ENCODE measurements at places on chromosomes 2 and 18.
A peak's percentile ranks its signal among the peaks of the same experiment; 100 is the strongest.

DNA sequence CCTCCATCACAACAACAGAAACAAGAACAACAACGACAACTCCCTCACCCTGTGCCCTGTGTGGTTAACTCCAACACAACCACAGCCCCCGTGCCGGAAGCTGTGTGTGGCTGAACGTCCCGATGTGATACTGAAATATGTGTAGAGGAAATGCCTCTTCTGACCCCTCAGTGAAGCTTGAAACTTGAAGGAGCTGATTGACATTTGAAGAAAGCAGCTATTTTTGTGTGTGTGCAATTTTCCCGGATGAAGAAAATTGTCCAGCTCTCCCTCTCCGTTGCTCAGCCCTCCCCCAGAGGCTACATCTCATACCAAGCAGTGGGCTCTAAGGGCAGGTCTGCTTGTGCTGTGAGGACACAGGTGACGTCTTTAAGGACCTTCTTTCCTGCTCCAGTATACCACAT, 173.8 kb downstream of the ICOS start:
- peak; percentile 5 for DNase-seq

DNA sequence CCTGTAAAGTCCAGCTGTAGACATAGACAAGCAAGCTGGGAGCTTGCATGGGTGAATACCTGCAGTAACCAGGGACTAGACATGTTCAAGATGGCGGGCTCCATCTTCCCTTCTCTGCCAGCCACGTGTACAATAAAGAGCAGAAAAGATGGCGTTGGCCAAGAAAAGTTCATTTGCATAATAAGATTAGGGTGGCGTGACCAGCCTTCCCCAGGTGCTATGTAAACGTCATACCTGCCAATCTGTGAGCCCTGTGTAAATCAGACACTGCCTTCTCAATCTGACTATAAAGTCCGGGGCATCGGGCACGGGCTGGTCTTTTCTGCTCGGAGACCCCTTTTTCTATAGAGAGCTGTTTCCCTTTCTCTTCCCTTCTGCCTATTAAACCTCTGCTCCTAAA, 101.6 kb upstream of the XPO1 start:
- DNase-seq, result no peak

GRCh38 chr2:20747317-20747716, 75.6 kb downstream of the LDAH start:
- no peak for DNase-seq

GRCh38 chr2:203685081-203685621, 21.3 kb upstream of the CD28 start:
- no peak for DNase-seq

DNA sequence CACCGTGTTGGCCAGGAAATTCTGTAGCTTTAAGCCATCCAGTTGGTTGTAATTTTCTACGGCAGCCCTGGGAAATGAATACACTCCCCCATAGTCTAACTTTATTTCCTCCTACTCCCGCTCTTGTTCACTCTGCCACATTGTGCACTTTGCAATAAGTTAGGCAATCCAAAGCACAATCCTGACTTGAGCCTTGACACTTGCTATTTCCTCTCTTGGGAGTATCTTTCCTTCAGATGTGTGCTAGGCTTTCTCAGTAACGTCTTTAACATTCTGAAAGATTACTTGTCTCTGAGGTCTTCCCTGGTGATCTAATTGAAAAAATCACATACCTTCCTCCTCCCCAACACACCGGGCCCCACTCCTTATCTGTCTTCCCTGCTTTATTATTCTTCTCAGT, 65.9 kb upstream of the RAB27B start:
- DNase-seq, result no peak

GRCh38 chr2:19759880-19760279, 141.9 kb downstream of the TTC32 start:
- DNase-seq, result no peak

DNA sequence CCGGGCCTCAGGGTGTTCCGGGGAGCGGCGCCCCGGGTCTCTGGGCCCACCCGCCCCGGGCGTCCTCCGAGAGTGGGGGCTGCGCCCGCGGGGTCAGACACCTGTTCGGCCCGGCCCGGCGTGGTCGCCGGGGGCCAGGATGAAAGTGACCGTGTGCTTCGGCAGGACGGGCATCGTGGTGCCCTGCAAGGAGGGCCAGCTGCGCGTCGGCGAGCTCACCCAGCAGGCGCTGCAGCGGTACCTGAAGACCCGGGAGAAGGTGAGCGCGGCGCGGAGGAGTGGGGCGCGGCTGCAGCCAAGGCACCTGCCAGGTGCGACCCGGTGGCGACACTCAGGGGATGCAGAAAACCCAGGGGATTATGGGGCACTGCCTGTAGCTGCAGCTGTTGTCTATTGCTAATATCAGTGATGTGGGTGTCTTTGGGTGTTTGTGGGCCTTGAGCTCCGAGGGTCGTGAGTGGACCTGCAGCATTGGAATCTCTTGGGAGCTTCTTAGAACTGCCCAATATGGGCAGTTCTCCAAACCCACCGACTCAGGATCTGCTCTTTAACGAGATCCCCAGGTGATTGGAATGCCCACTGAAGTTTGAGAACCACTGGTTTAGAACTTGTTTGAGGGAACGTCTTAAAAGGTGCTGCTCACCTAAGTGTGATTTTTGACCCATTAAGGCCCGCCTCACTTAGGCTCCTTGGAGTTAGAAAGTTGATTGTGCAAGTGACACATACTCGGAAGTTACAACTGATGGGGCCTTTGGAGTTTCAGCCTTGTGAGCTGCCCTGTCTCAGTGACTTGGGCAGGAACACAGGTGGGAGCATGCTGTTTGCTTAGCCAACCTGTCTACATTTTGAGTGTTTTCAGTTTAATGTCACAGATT, 823 bp downstream of the PARD3B start:
- no peak for DNase-seq

GRCh38 chr2:96088340-96089335, 27.7 kb downstream of the ADRA2B start:
- DNase-seq, result no peak

- no peak for DNase-seq
Measured at GRCh38 chr2:65527451-65528240, 95.2 kb upstream of the SPRED2 start.

DNA sequence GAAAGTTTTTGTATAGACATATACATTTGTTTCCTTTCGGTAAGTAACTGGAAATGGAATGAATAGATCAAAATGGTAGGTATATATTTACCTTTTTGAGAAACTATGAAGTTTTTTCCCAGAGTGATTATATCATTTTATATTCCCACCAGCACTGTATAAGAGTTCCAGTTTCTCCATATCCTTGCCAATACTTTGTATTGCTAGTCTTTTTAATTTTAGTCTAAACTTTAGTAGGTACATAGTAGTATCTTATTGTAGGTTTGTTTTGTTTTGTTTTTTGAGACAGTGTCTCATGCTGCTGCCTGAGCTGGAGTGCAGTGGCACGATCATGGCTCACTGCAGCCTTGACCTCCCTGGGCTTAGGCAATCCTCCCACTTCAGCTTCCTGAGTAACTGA, 56.6 kb downstream of the AGPS start:
- no peak for DNase-seq

DNA sequence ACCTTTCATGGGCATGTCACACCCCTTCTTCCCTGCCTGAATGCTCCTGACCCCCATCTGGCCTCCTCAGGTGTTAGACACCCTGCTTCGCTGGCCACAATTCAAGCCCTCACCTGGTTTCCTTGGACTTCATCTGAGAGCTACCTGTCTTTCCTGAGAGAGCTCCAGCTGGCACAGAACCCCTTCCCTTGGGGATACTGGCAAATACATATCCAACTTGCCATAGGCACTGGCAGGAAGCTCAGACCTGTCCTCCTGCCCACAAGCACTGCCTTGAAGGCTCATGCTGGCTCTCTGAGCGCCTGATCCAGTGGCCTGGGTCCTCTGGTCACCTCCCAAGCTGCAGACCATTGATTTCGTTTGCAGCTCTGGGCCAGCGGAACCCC, 74.1 kb upstream of the MAP4K3 start:
- DNase-seq, result no peak

DNA sequence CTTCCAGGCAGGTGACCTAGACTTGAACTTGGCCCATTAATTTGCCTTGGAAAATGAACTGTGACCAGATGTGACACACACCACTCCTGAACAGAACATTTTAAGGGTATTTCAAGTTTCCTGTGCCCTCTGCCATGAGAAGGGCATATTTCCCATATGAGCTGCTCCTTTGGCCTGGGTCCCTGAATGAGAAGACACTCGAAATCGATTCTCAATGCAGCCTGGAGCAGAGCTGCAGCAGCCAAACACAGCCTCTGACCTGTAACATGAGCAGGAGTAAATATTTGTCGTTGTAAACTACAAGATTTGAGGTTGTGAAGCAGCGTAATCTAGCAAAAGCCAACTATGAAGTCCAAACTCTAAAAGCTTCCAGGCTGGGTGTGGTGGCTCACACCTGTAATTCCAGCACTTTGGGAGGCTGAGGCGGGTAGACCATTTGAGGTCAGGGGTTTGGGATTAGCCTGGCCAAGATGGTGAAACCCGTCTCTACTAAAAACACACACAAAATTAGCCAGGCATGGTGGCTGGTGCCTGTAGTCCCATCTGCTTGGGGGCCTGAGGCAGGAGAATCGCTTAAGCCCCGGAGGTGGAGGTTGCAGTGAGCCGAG, 30.1 kb upstream of the SOS1 start:
- DNase-seq, result no peak

GRCh38 chr2:69299772-69300516, 87.1 kb downstream of the GFPT1 start:
- no peak for DNase-seq

DNA sequence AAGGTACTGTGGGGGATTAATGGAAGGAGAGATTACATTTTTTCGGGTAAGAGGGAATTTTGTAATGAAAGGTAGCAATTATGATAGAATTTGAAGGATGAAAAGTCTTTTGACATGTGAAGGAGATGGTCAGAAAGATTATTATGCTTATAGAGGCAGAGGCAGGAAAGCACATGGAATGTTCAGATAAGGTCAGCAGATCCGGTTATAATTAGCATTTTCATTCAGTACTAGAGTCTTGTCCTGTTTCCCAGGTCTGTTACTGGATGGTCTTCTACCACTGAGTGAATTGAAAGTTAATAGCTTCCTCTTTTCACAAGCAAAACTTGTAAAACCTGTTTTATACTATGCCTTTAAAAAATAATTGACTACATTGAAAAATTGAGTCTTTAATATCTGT, 116.9 kb downstream of the PHLPP1 start:
- DNase-seq, result no peak

DNA sequence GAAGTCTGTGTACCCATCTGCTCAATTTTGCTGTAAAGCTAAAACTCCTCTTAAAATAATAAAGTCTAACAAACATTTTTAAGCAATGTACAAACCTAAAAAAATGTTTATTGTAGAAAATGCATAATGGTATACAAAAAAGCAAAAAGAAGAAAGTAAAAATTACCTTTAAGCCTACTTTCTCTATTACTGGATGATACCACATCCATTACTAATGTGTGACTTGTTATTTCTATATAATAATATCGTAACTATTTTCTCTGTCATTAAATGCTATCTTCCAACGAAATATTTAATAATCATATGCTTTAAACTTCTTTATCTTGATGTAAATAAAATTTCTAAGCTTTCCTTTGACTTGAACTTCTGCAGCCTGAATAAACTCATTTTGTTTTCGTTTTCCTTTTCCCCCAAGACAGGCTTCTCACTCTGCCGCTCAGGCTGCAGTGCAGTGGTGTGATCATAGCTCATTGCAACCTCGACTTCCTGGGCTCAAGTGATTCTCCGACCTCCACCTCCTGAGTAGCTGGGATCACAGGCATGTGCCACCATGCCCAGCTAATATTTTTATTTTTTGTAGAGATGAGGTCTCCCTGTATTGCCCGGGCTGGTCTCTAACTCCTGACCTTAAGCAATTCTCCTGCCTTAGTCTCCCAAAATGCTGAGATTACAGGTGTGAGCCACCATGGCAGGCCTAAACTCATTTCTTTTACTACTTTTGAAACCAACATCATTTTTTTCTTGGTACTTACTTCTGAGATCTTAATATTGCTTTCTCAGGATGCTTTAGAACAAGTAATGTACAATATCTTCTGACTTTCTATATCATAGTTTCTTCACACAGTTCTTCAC, 18.1 kb upstream of the DNAH7 start:
- no peak for DNase-seq

DNA sequence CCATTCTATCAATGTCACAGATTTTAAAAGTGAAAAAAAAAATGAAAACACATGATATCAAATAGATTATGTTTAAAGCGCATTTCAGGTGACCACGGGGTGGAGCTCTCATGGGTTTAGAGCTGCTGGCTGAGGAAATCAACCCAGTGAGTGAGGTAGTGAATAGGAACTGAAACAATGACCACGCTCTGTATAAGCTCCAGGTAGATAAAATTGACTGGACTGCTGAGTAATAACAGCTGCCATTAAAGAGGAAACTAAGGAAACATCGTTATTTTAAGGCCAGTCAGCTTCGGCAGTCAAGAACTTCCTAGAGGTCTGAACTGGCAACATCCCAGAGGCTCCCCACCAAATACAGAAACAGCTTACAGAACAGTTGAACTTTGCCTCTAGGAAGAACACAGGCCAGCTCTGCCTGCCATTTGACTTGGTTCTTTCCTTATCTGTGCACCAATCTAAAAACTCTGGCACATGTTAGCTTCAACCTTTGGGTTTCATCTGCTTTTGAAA, 185.9 kb downstream of the PDE1A start:
- DNase-seq, result no peak

- DNase-seq, result no peak
Measured at GRCh38 chr2:212327171-212327809, 211.3 kb downstream of the ERBB4 start.

- DNase-seq, result no peak
Measured at GRCh38 chr2:200306196-200306930, at the start of gene SPATS2L. Gene SPATS2L, plus strand, starts transcription at chr2:200306693. Its CDS starts 82,552 bp downstream, at chr2:200389245.

GRCh38 chr2:38244301-38244700, 132.8 kb downstream of the ATL2 start:
- DNase-seq, result no peak

DNA sequence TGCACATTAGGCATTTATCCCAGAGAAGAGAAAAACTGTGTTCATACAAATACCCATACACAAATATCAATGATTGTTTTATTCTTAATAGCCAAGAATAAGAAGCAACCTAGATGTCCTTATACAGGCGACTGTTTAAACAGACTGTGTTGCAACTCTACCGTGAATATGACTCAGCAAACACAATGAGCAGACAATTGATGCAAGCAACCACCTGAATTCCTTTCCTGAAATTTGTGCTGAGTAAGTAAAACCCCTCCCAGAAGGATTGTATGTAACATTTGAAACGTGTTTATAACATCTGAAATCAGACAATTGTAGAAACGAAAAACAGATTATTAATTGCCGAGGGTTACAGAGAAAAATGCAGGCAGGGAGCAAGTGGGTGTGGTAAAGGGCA, 621.9 kb upstream of the SOX11 start:
- no peak for DNase-seq

DNA sequence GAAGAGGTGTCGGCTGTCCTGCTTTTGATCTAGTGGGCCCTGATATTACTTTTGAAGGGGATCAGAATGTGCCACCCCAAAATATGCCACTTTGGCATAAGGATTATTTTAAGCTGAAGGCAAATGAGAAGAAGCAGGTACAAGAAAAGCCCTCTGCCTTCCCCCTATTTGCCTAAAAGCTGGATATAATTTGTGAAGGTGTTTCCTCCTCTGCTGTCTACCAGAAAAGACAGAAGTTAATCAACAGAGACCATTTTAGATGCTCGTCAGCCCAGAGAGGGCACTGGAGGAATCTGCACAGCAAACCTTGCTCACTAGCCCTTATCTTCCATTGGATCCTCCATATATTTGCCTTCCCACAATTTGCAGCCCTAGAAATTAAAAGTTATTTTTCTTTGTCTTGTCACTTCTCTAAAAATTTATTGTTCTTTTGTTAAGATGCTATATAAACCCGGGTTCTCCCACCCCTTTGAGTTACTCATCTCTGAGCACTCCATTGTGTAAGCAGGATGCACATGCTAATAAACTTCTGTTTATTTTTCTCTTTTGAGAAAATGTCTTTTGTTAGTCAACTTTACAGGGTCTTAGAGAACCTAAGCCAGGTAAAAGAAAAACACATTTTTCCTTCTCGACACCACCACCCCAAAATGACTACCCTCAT, 163.2 kb upstream of the SLC1A4 start:
- no peak for DNase-seq
